ENCODE measurements at places on chromosomes 6 and 20.
A peak's percentile ranks its signal among the peaks of the same experiment; 100 is the strongest.

DNA sequence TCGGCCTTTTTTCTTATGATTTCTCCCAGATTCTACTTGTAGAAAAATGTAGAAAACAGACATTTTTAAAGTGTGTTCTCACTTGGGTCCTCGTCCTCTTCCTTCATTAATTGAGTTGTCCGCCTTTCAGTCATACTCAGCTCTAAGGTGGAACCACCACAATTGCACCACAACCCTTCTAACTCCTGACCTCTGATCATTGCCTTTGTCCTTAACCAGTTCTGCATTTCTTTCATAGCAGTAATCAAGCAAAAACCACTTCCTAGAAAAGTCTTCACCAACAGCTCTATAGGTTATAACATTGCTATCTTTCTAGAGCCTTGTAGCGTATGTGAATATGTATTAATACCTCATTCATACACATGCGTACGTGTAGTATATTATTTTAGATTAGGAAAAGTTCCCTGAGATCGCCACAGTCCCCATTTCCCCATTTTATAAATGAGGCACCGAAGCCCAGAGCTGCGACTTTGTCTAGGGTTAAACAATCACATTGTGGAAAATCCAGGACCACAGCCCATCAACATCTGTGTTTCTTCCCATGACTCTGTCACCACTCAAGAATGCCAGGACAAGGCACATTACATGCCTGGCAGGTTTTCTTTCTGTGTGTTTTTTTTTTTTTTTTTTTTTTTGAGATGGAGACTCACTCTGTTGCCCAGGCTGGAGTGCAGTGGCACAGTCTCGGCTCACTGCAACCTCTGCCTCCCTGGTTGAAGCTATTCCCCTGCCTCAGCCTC lies 175.5 kb downstream of the BTBD3 start:
- no peak for DNase-seq
- H3K36me3 ChIP-seq, result no peaks in the 10 kb centered on the region
- peaks cover 2% of the 10 kb centered on the region for H3K27me3 ChIP-seq
- H3K4me1 ChIP-seq, result no peaks in the 10 kb centered on the region
- H3K4me3 ChIP-seq, result no peak overlapping the region

DNA sequence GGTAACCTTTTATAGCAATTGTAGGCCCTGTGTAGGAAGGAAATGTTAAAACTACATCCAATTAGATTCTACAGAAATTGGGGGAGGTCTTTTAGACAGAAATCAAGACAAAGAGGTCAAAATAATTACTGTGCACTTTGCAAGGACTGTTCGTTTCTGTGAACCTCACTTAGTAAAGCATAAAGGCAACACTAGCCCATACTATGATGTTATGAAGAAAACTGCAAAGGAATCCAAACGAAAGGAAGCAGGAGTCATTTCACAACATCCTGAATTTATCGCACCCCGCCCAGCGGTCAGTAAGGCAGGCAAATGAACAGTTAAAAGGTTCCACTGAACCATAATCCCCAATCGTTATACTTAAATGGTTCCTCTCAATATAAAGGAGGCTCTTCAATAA lies 429.5 kb upstream of the ARID1B start:
- DNase-seq, result no peak
- H3K27me3 ChIP-seq, result no peaks in the 10 kb centered on the region
- H3K4me3 ChIP-seq, result no peak overlapping the region
- no peaks in the 10 kb centered on the region for H3K36me3 ChIP-seq

DNA sequence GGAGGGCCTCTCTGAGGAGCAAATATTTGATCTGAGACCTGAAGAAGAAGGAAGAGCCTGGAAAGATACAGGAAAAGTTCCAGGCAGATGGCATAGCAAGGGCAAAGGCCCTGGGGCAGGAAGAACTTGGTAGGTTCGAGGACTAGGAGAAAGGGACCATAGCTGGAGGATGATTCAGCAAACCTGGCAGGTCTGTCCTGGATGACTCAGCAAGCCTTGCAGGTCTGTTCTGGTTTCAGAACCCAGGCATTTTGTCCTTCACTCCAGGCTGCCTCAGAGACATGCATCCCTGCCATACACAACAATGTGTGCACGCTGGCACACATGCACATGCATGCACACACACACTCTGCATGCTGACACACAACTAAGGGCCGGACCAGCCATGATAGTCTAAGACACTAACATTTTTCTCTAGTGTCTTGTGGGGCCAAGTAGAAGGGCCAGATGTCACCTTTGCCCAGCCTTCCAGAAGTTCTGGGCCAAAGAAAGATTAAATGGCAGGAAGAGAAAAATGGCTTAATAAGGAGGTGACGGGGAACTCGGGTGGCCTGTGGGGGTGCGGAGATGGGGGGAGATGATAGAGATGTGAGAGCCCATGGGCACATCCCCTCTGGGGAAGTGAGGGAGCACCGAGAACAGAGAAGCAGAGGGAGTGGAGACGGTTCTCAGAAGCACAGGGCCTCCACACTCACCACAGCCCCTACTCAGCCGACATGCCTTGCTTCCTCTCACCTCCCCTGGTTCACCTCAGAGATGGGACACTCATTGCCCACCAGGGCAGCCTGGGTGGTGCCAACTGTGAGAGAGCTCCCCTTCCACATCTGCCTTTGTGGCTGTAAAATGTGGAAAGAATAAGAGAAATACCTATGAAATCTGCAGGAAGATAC lies 15.4 kb upstream of the TRIB3 start:
- no peak overlapping the region for H3K4me3 ChIP-seq
- no peaks in the 10 kb centered on the region for H3K27me3 ChIP-seq
- no peaks in the 10 kb centered on the region for H3K36me3 ChIP-seq
- H3K27ac ChIP-seq, result no peak overlapping the region
- peaks cover 14% of the 10 kb centered on the region for H3K4me1 ChIP-seq
- no peak for DNase-seq

- H3K4me3 ChIP-seq, result no peak overlapping the region
- H3K27me3 ChIP-seq, result peaks cover 16% of the 10 kb centered on the region
- no peak for DNase-seq
- H3K27ac ChIP-seq, result no peak overlapping the region
- no peaks in the 10 kb centered on the region for H3K4me1 ChIP-seq
- H3K36me3 ChIP-seq, result no peaks in the 10 kb centered on the region
Measured at GRCh38 chr20:62433658-62434497, 6.5 kb upstream of the RBBP8NL start.

DNA sequence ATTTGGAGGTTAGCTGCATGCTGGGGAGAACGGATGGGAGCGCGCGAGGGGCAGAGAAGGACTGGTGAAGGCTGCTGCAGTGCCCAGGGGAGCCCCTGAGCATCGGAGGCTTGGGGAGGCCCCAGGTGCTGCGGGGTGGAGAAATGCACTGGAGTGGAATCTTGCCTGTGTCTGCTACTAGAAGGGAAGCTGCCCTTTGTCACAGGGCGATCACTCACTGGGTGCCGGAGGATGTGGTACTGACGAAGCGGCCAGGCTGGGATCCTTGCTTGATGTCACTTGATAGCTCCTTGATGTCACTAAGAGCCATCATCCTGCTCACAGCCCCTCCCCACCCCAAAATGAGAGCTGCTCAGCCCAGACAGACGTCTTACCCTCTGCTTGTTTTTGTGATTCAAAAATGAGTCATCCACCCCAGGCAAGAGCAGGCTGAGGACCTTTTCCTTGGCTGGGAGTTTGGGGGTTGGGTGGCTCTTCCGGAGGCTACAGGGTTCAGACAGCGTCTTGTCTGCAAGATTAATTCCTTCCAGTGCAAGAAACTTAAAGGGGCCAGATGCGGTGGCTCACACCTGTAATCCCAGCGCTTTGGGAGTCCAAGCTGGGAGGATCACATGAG lies 62.6 kb upstream of the PMEPA1 start:
- H3K27ac ChIP-seq, result no peak overlapping the region
- no peaks in the 10 kb centered on the region for H3K36me3 ChIP-seq
- H3K4me3 ChIP-seq, result peak overlapping the region; percentile 31
- H3K27me3 ChIP-seq, result peaks cover 3% of the 10 kb centered on the region
- peak; percentile 78 for DNase-seq

- no peak for DNase-seq
- no peaks in the 10 kb centered on the region for H3K36me3 ChIP-seq
- peaks cover 11% of the 10 kb centered on the region for H3K27me3 ChIP-seq
Measured at GRCh38 chr20:573414-574296, 30.1 kb upstream of the CSNK2A1 start.

DNA sequence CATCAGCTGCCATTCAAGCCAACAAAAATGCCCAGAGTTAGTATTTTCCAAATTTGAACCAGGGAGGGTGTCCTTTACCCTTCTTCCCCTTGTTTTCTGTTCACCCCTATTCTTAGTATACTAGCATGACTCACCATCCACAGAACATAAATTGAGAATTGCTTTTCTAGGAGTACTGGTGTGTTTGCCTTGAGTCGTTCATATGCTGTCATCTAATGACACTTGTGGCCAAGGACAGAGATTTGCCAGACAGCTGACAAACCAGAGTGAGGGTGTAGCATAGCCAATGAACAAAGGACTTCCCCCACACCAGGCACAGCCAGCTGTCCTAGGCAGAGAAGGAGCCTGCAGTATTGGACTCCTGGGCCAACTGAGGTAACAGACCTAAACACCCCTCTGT lies 62.2 kb downstream of the FILIP1 start:
- no peak overlapping the region for H3K27ac ChIP-seq
- H3K4me3 ChIP-seq, result no peak overlapping the region
- no peaks in the 10 kb centered on the region for H3K36me3 ChIP-seq
- no peak for DNase-seq
- no peaks in the 10 kb centered on the region for H3K4me1 ChIP-seq

DNA sequence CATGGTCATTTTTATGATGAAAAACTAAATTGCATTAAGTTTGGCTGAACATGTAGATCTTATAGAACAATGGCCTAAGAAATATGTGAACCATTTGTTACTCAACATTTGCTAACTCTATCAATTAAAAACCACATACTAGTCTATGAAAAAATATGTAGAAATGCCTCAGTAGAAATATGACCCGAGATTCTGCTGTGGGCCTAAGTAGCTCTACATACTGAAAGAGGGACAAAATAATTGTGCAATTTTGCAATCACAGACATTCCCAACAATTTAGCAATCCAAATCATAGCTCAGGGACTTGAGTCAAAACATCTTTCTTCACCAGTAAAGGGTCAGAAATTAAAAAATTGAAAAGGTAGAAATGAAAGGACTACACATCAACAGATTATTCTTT lies 619.0 kb downstream of the FRK start:
- H3K4me3 ChIP-seq, result no peak overlapping the region
- H3K27ac ChIP-seq, result no peak overlapping the region
- no peaks in the 10 kb centered on the region for H3K27me3 ChIP-seq
- no peaks in the 10 kb centered on the region for H3K36me3 ChIP-seq

DNA sequence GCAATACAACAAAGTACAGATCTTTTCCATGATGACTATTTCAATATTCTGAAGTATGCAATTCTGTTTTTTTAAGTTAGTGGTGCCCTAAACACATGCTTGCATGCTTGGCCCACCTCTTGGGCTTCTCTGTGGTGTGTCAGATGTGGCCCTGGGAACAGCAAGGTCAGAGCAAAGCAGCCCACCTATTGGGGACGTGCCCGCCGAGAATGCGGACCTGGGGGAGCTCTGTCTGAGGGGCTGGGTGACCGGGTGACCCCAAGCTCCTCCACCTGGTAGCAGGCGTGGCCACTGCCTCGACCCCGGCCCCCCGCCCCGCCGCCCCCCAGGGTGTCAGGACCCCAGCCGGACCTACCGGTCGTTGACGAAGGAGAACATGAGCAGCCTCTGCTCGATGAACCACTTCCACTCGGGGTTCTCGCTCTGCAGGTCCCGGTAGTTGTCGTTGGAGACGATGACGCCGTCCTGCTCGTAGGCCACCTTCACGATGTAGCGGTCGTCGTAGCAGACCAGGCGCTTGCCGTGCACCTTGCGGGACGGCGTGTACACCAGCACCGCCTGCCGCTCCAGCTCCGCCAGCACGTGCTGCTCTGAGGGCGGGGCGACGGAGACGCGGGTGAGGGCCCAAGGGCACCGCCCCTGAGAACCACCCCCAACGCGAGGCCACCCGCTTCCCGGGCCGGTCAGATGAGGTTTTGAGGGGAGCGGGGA lies 28.3 kb downstream of the ZC3H12D start:
- H3K27ac ChIP-seq, result no peak overlapping the region
- DNase-seq, result no peak
- no peaks in the 10 kb centered on the region for H3K27me3 ChIP-seq
- no peak overlapping the region for H3K4me3 ChIP-seq

DNA sequence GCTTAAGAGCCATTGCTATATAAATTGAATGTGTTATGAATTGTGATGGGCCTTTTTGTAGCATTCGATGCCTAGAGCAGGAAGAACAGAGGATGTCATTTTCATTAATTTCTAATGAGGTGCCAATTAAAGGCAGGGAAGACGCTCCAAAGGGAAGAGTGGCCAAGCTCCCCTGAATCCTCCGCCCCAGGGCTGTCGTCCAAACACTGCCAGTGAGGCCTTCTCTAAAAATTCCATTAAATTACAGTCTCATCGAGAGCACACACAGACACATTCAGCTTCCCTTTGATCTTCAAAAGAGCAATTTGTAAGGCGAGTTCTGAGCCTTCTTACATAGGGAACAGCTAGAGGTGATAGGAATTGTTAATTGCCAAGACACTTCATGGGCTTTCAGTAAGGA lies 300.0 kb downstream of the ZFAND3 start:
- H3K4me1 ChIP-seq, result peaks cover 4% of the 10 kb centered on the region
- no peaks in the 10 kb centered on the region for H3K27me3 ChIP-seq

DNA sequence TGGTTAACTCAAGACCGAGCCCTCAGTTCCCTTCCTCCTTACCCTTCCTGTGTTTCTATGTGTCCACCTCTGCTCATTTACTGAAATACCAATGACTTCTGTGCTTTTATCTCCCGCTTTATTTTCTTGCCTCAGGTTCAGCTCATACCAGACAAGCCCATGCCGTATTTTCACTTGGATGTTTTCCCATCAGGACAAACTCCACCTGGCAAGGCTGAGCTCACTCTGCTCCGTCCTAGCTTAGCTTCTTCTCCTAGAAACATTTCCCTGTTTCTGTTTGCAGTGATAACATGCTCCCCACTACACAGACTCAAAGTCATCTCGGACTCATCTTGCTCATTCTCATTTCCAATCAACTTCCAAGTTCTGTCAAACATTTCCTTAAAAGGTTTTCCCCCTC lies 56.9 kb upstream of the TFB1M start:
- H3K36me3 ChIP-seq, result no peaks in the 10 kb centered on the region
- H3K4me3 ChIP-seq, result no peak overlapping the region
- H3K27me3 ChIP-seq, result no peaks in the 10 kb centered on the region
- peaks cover 2% of the 10 kb centered on the region for H3K4me1 ChIP-seq
- no peak overlapping the region for H3K27ac ChIP-seq
- DNase-seq, result no peak

DNA sequence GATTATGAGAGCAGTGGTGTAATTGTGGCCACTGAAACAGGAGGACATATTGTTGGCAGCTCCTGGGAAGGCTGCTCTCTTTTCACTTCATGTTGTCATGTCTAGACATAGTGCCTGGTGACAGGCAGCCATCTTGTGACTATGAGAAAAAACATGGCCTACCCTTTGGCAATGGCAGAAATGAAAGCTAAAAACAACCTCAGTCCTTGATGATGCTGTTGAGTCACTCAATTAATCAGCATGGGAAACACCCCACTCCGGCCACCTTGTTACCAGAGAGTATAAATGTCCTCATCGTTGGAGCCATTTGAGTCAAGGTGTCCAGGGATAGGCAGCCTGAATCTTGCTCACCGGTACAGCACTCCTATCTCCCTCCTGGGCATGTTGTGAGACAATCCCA lies 31.2 kb upstream of the HMGA1 start:
- H3K4me1 ChIP-seq, result no peaks in the 10 kb centered on the region
- H3K36me3 ChIP-seq, result no peaks in the 10 kb centered on the region
- H3K4me3 ChIP-seq, result no peak overlapping the region
- no peaks in the 10 kb centered on the region for H3K27me3 ChIP-seq
- no peak overlapping the region for H3K27ac ChIP-seq
- no peak for DNase-seq

- no peak for DNase-seq
- H3K27ac ChIP-seq, result no peak overlapping the region
- H3K4me1 ChIP-seq, result peaks cover 9% of the 10 kb centered on the region
- H3K4me3 ChIP-seq, result no peak overlapping the region
Measured at GRCh38 chr20:63877755-63878470, 12.8 kb downstream of the TPD52L2 start.
